Amygdala (tissue), 56 donors: ENCODE measurements at places on chromosomes 13 and 19.

- no peak for DNase-seq
Measured at GRCh38 chr13:95438297-95438696, 114.2 kb upstream of the CLDN10 start.

DNA sequence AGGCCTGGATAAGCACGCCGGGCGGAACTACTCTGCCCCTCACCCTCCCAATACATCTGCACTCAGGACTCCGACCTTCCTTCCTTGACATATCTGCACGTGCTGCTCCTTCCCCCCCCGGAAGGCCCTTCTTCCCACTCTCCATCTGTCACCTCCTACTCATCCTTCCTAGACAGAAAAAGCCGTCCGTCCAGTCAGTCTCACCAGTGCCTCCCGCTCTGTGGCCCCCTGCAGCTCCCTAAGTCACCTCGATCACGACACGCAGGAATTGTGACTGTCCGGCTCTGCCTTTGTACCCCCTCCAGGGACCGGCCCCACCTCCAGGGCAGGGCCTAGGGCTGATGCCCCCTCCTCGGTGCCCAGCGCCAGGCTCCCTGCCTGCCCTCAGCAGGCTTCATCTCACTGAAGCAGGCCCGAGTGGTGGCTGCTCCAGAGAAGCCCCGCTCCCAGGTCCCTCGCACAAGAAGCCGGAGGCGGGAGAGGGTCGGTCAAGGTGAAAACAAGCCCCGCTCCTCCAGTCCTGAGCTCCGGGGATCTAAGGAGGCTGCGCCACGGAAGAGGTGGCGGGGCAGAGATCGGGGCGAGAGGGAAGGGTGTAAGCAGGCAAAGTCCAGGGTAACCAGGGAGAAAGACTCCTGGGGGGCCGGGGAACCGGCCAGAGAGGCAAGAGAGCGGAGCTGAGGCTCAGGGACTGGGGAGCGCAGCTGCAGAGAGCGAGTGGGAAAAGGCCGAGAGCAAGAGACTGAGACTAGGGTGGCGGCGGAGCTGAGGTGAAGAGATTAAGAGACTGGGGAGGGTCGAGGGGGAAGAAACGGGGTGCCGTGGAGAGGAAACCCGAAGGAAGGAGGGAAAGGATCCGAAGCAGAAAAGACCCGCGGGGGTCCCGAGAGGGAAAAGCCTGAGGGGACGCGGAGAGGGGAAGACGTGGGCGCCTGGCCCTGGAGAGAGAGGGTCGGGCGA lies 1.1 kb downstream of the PPP6R1 start:
- no peak for DNase-seq

GRCh38 chr13:59086147-59086546 lies 1077.6 kb downstream of the DIAPH3 start:
- DNase-seq = no peak

DNA sequence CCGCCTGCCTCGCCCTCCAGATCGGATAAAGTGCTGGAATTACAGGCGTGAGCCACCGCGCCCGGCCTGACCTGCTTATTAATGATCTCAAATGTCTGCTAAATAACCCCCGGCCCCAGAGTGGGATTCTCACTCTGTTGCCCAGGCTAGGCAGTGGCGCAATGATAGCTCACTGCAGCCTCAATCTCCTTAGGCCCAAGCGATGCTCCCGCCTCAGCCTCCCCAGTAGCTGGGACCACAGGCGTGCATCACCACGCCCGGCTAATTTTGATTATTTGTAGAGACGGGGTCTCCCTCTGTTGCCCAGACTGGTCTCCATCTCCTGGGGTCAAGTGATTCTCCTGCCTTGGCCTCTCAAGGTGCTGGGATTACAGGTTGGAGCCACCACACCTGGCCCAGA lies 626 bp upstream of the ATP5F1D start:
- no peak for DNase-seq

- DNase-seq = no peak
Measured at GRCh38 chr13:31045286-31046081, 113.0 kb downstream of the TEX26 start.

DNA sequence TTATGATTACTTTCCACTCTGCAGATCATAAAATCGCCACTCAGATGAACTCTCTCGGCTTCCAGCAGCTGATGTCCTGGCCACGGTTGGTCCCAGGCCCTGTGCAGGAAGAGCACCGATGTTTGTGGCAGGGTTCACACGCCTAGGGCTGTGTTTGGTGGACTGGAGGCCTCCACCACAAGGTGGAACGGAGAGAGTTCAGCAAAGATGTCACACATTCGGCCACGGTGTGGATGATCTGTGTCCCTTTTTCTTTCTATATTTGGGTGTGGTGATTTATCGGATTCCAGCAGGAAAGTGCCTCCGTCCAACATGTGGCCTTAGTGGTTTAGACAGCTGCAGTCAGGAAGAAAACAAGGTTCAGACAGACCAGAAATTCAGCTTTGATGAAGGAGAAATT lies 521 bp upstream of the SHISA2 start:
- no peak for DNase-seq

GRCh38 chr13:98688373-98688772 lies 64.1 kb downstream of the SLC15A1 start:
- DNase-seq = no peak

GRCh38 chr13:30222254-30222653 lies 85.1 kb downstream of the KATNAL1 start:
- DNase-seq = no peak

DNA sequence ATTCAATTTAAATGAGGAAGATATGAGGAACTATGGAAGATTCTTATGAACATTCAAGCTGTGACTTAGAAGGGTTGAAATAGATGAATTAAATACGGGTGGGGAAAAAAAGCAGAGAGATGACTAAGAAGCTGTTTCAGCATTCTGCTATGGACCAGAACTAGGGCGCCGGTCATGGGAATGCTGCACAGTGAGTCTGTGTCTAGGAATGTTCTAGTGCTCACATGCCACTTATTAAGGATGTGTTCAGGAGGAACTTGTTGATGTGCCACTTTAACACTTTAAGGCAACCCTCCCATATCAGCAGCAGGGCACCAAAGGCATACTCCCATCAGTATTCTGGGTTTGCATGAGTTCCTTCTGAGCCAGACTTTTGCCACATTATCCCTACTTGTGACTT lies 152.1 kb downstream of the POSTN start:
- DNase-seq = no peak

- DNase-seq = no peak
Measured at GRCh38 chr13:66689628-66690027, 540.5 kb downstream of the PCDH9 start.

DNA sequence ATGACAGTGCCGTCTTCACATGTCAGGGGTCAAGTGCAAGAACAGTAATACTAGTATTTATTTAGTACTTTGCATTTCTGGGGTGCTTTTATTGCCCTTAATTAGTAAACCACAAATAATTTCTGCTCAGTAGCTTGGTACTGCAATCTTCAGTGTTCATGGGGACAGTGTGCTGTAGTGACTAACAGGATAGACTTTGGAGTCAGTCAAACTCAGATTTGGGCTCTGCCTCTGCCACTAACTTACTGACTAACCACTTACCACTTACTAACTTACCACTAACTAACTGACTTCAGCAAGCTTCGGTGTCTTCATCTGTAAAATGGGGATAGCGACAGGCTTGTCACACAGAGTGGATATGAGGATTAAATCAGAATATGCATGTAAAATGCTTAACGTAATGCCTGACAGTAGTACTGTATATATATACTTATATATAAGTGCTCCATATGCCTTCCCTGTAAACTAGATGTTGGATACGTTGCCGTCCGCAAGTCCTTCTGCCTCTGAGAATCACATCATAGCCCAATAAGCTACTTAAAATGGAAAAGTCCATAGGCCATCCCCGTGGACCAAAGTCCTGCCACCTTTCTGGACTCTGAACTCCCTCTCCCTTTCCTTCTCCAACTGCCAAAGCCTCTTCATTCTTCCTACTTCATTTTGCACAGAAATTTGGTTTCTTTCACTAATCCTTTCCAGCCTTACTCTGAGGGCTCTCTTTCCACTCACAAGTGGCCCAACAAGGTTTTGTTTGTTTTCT lies 158.1 kb downstream of the ZIC5 start:
- no peak for DNase-seq

DNA sequence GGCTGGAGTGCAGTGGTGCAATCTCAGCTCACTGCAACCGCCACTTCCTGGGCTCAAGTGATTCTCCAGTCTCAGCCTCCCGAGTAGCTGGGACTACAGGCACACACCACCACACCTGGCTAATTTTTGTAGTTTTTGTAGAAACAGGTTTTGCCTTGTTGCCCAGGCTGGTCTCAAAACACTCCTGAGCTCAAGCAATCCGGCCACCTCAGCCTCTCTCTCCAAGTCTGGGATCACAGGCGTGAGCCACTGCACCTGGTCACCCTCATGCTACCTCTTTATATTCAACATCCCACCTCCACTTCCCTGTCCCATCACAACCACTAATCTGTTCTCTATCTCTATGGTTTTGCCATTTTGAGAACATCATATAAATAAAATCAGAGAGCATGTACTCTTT lies 155.7 kb downstream of the PTPRS start:
- DNase-seq = no peak

GRCh38 chr13:109745702-109746101 lies 40.7 kb downstream of the IRS2 start:
- no peak for DNase-seq

GRCh38 chr13:73351730-73352129 lies 292.9 kb downstream of the KLF5 start:
- no peak for DNase-seq

DNA sequence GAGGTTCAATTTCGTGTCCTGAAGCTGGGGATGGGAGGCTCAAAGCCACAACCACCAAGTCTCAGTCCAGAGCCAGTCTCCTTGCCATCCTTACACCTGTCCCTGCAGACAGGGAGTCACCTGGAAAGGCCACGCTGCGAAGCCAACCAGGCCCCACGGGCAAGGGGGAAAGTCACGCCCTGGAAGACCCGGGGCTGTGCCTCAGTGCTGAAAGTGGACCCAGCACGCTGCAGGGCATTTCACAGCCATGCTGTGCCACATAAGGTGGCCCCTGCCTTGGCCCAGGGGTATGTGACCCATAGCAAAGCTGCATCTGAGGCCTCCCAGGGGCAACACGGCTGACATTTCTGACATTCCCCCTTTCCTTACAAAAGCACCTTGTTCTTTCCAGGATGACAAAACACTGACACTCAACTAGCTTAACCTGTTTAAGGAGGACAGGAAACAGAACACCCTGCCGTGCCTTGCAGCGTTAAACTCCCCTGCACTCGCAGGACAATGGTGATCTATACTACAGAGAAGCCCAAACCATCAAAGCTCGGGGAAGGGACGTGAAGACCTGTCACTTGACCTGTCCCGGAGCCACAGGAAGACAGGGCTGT lies 14.8 kb downstream of the CHERP start:
- DNase-seq = no peak

DNA sequence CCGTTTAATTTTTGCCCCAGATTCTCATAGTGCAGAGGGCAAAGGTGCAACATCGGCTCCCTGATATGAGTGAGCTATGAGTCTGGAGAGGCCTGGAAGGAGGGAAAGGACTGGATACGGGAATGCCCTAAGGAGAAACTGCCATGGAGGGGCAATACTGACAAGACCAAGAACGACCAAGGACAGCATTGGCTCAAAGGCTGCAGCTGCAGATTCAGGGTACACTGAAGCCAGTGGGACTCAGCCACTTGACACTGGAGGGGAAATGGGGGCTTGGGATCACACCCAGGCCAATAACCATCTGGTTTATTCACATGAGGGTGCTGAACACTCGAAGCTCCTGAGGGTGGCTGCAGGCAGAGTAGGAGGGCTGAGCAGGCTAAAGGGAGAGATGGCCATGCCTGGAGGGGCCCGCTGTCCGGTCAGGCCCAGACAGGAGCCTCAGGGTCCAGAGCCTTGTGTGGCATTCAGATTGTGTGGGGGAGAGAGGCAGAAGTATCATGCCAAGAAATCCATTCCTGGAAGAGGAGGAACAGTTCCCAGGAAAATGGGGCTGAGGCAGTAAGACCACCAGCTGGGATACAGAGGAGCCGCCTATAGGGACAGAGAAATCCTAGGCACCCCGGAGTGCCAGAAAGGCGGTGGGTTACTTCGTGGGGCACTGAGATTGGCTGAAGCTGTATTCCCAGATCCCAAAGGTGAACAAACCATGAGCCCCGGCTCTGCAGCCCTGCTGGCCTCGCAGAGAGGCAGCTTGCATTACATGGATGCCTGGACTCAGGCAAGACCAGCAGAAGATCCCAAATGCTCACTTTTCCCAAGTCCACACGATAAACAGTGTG lies 20.7 kb downstream of the COL4A1 start:
- DNase-seq = no peak

GRCh38 chr13:112443995-112444311 lies 67.8 kb downstream of the SPACA7 start:
- DNase-seq = peak; percentile 64

DNA sequence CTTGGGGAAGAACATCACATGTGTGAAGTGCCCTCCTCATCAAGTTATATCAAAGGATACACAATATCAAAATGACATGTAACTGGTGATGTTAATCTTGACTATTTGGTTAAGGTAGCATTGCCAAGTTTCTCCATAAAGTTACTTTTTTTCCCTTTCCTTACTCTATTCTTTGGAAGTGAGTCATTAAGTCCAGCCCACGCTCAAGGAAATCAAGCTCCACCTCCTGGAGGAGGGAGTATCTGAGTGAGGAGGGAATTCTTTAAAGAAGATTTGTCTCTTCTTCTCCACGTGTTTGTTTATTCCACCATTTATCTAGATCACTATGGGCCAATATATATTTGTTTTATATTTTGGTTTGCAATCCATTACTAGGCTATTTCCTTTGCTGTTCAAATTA lies 33.6 kb upstream of the FNDC3A start:
- DNase-seq = no peak

DNA sequence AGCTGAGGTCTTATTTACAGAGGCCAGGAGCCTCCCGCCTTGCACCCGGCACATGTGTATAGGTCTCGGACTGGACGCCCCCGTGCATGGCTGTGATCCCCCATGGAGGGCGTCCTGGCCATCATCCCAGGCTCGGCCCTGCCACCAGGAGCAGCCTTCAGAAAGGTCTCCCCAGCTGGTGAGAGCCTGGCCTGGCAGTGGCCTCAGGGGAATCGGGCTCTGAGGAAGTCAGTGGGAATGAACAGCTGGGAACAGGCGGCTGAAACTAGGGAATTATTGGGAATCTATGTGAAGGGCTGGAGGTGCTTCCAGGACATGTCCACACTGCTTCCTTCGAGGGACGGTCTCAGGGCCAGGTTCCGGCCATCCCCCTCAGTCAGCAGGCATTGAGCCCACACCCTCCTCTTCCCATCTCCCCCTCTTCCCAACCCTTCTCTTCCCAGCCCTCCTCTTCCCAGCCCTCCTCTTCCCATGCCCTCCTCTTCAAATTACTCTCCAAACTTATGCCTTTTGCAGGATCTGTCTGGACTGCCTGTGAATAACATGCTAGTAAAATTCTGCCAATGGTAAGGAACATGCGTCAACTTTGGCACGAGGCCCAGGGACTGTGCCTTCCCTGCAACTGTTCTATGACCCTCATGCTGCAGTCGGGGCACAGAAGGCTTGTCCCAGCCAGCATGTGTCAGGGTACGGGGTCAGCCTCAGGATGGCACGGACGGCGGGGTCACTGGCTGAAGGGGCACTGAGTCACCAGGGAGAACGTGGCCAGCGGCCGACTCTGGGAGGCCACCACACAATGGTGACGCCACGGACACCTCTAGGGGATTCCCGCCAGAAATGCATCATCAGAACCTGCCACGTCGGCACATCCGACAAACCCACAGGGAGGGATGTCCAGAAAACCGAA lies 24.2 kb upstream of the C13orf46 start:
- no peak for DNase-seq

- DNase-seq = no peak
Measured at GRCh38 chr19:19513682-19514081, 1.7 kb downstream of the TSSK6 start.
